Mucosa of descending colon (tissue), 3 donors: ENCODE measurements at places on chromosomes 1 and 21. TPM values are rescaled to one million over a fixed set of nuclear protein-coding genes. Genes with fewer than 3 reads are reported as not detected.
A peak's percentile ranks its signal among the peaks of the same experiment; 100 is the strongest.

FAM167B gene
- total RNA-seq: 3.4 TPM

RTCA gene
- total RNA-seq: 36.3 TPM

KIF21B gene
- 3.2 TPM for total RNA-seq

PEF1 gene
- 47.5 TPM for total RNA-seq

PSMB4 gene
- 213 TPM for total RNA-seq

LCE2B gene
- total RNA-seq: not detected

PYHIN1 gene
- total RNA-seq: 0.87 TPM

TLCD4 gene
- 53.4 TPM for total RNA-seq

GRCh38 chr1:218587900-218588299, 242.8 kb downstream of the TGFB2 start:
- no peak for DNase-seq

DNA sequence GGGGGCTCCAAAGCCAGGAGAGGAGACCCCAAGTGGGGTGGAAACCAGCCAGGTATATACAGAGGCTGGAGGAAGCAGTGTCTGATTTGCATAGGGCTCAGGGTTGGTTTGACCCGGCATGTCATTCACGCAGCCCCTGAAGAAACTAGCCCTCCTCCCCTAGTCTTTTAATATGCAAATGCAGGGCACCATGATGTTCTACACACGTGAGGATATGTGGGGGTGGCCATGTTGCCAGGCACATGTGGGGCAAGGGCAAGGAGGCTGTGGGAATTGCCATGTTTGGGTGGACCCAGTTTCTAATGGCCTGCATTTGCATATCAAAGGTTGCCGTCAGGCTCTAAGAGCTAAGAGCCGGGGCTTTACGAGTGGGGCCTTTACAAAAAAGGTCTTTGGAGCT, 12.0 kb upstream of the RHOU start:
- no peak for DNase-seq

GRCh38 chr1:99250728-99251127, 13.6 kb upstream of the PLPPR4 start:
- DNase-seq: no peak

DNA sequence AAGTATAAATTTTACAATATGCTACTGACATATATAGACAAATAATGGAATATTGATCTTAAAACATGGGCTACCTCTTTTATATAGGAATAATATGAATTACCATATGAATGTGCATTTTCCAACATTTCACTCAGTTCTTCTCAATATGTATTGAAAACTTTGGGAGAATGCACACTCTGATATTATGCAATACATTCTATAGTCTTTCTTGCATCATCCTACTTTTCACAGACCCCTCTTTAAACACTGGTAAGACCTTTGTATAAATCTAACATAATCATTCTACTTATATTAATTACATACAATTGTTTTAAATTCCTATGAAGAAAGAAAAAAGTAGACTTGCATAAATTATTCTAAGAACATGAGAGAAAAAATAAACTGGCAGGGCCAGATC, 69.2 kb downstream of the NCAM2 start:
- DNase-seq: no peak

DNA sequence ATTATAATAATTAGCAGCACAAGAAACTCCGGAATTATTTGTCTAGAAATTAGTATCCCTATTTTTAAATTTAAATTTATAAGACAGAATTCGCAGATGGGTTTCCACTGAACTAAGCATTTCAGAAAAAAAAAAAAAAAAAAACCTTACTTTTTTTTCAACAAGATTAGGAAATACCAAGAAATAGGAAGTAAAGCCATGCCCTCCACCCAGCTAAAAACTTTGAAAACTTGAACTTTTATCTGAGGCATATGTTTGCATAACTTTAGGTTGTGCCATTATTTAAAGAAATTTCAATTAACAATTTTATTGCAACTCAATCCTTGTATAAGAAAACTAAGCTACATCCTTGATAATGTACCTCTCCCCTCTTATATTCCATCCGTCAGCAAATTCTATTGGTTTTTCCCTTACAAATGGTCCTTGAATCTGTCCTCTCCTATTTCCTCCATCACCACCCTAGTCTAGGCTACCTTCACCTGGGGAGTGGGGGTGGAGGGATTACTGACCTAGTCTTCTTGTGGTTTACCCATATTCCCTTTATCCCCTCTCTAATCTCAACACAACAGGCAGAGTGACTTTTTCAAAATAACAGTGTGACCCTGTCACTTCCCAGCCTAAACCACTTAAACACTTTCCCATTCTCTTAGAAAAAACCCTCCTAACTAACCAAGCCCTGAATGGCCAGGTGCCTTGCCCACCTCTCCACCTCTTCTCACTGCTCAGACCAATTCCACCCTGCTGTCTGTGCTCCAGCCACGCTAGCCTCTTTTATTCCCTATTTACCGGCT, 1.4 kb upstream of the EVI5 start:
- no peak for DNase-seq

GRCh38 chr1:156245451-156246232, 2.2 kb downstream of the PAQR6 start:
- DNase-seq: peak; percentile 38

DNA sequence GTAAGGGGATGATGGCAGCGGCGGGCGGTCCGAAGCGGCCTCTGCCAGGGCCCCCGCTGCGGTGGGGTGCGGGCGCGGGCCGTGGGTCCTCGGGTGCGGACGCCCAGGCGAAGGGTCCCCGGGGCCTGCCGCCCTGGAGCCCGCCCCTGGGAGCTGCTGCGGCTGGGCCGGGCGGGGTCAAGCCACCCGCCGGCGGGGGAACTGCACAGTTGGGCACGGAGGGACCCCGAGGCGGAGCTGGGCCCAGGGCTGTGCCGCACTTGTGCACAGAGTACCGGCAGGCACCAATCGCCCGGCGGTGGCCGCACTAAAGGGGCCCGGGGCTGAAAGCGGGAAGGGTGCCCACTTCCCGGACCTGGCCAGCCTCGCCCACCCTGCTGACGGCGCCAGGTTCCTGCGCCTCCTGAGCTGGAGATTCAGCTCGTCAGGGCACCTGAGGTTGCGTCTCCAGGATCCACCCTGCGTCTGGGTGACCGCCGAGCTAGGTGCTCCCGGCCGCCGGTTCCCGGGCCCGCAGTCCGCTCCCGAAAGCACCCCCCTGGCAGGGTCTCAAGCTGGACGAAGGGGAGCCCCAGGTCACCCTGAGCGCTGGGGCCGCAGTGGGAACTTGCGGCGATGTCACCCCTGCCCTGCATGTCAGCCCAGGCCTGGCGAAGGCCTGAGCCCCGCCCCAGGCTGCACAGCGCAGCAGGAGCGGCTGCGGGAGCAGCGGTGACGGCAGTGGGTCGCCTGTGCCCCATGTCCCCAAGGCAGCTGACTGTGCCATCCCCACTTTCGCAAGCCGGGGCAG, 56.7 kb upstream of the ETV3 start:
- DNase-seq: no peak

GRCh38 chr1:17979815-17980214, 127.8 kb upstream of the IGSF21 start:
- DNase-seq: no peak

DNA sequence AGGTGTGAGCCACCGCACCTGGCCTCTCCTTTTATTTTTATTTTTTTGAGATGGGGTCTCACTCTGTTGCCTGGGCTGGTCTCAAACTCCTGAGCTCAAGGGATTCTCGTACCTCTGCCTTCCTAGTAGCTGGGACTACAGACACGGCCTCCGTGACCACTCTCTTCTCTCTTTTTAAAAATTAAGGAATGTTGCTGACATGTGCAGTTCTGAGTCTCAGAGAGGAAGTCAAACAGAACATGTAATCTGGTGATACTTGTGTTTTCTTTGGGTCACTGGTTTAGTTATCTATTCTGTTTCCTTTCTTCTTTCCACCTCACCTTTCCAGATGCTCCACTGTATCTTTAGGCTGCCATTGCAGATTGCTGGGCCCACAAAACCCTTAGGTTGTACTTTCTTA, 2.7 kb downstream of the WDTC1 start:
- no peak for DNase-seq

- peak; percentile 82 for DNase-seq
Observed at GRCh38 chr1:234978397-234979295, 150.0 kb downstream of the TOMM20 start.

- no peak for DNase-seq
Observed at GRCh38 chr1:108511764-108512163, 48.1 kb upstream of the EEIG2 start.

GRCh38 chr1:94296018-94296417, 58.6 kb upstream of the ARHGAP29 start:
- DNase-seq: no peak

DNA sequence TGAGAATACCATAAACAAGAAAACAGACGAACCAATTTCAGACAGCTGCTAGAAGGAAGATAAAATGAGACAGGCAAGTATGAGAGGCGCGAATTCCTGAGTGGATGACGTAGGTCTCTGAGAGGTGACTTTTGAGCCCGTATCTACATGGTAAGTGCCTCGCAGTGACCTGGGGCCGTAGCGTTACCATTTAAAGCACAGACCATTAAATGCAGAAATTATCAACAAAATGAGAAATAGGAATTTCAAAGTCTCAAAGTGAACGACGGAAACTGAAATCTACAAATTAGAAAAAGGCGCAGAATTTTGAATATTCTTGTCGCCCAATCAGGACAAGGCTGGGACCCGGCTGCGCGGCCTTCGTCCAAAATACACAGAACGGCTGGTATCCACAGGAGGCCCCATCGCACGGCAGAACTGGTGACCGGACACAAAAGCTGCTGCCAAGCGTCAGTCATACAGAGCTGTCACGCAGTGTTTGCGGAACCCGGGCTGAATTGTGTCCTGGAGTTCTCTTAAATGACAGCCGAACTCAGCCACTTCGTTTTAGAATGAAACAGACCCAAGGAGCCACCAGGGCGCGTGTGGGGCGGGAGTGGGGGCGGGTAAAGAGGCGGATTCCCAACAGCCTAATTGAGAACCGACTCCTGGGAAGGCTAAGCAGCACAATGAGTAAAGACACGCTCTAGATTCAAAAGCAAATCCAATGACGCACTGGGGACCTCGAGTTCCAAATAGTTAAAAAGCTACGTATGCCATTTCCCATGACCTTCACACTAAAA, 13.8 kb upstream of the BOLA1 start:
- peak; percentile 88 for DNase-seq

- DNase-seq: no peak
Observed at GRCh38 chr1:11874258-11874562, 15.5 kb upstream of the NPPB start.

- DNase-seq: no peak
Observed at GRCh38 chr1:209486861-209487593, 96.5 kb upstream of the CAMK1G start.

DNA sequence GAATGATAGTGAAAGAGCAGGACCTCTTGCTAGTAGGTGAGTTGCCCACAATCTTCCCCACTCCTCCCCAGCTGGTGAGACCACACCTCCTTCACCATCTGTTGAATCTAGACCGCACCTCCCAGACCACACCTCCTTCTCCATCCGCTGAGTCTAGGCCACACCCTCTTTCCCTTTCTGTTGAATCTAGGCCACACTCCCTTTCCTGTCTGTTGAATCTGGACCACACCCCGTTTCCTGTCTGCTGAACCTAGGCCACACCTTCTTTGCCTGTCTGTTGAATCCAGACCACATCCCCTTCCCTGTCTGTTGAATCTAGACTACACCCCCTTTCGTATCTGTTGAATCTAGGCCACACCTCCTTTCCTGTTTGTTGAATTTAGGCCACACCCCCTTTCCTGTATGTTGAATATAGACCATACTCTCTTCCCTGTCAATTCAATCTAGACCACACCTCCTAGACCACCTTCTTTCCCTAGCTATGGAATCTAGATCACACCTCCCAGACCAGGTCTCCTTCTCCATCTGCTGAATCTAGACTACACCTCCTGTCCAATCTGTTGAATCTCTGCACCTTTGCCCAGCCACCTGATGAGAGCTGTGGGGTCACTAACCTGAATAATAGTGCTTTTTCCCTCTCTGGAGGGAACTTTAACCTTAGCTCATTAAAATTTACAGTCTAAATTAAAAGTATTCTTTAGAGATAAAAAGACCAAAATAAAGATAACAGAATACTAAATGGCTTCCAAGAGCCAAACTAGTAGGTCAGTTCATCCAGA, 116.3 kb downstream of the DAB1 start:
- peak; percentile 32 for DNase-seq

GRCh38 chr21:38988509-38989378, 183.0 kb downstream of the ETS2 start:
- DNase-seq: no peak

DNA sequence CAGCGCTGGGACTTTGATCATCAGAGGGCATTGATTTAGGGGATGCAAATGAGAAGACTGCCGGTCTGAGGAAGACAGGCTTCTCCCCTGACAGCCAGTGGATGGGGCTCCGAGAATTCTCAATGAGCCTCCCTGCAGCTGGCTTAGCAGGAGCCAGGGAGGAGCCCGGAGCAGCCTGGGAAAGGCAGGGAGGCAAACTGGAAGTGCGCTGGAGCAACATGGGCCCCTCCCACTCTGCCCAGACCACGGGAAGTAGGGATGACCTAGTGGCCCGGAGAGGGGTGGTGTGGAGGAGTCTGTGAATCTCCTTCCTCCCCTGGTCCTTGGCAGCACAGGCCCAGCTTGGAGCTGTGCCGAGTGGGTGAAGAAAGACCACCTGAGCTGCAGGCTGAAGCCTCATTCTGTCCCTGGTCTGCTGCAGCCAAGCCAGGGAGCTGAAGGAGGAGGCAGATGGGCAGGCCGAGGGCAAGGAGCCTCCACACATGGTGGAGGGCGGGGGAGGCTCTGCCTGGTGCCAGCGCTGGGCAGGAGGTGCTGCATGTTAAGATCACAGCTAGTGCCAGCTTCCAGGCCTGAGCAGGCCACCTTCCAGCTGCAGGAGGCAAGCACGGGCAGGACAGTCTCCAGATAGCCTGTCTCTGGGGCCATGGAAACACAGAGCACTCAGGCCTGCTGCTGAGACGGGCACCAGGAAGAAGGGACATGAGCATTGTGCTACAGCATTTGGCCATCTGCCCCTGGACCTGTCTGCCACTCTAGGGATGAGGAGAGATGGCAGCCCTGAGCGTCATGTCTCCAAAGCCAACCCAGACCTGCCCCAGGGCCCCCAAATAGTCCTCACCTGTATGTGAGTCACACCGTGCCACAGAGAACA, 12.2 kb upstream of the CLSTN1 start:
- peak; percentile 75 for DNase-seq

DNA sequence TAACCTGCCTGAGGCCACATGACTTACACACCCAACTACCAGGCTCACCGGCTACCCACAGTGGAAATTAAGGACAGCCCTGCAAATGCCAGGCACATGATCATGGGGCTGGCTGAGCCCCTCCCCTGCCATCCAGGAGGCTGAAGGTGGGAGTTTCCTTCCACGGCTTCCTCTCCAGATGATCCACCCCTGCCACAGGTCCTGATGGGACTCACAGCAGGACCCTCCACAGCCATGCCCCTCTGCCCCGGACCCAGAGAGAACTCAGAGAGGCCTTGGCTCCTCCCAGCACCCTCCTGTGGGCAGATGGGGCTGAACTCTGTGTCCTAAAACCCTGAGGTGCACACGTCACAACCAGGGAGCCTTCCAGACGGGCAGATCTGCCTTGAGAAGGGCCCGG, 29.1 kb upstream of the CASZ1 start:
- DNase-seq: no peak
